ENCODE measurements at places on chromosomes 13 and 19.

GRCh38 chr13:26693749-26694463, 66.7 kb downstream of the GPR12 start:
- DNase-seq, result no peak

DNA sequence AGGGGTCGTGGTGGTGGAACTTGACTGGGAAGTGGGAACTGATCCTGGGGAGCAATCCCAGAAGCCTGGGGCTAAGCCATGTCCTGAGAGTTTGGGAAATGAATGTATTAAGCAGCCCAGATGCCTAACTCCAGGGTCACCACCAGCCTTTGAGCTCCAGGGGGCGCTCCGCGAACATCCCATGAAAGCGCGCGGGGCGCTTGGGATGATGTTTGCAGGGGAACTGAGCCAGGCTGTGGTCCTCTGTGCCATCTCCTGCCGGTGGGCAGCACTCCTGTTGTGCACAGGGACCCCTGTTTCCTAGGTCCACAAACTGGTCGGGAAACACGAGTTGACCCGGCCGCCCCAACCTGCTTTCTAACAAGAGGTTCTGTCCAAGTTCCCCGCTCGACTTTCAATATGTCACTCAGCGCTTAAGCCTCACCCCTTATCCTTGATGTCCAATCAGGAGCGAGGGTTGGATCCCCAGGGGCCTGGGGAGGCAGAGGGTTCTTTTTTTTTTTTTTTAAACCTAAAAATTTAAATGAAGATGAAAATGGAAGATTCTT, 14.4 kb downstream of the LEUTX start:
- peak; percentile 70 for DNase-seq

- no peak for DNase-seq
Observed at GRCh38 chr19:45884682-45885555, 1.0 kb downstream of the IRF2BP1 start.

DNA sequence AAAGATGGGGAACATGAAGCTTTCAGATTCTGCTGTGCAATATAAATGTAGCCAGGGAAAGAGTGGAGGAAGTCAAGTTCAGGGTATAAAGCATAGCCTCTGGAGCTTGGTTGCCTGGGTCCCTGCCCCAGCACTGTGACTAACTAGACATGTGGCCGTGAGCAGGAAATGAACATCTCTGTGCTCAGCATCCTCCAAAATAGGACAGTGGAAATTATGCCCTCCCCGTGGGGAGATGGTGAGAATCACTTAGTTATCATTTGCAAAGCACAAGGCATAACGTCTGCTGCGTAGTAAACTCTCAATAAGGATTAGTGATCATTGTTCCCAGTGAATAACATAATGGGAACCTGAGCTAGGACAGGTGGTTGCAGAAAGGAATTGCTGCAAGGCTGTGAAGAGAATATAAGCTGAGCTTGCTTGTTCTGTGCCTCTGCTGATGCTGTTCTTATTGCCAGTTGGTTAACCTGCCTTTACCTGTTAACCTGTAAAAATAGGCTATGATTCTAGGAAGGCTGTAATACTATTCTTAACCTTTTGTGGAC, 441.0 kb downstream of the COG6 start:
- DNase-seq, result peak; percentile 31

DNA sequence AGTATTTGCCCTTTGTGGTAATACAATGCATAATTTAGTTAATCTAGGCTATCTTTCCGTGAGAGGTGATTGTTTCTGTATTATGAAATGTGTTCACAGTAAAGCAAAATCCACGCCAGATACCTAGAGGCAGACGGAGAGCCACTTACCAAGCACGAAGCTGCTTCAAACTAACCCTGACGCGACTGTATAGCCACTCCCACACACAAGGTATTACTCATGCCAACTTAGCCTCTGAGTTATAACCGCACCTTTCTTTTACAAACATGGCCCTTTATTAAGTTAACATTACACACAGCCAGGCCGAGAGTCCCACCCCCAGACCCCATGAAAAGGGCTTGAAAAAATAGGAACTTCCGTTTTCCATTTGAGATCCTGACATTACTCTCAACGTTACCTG, 185.7 kb downstream of the ABCC4 start:
- DNase-seq, result no peak

DNA sequence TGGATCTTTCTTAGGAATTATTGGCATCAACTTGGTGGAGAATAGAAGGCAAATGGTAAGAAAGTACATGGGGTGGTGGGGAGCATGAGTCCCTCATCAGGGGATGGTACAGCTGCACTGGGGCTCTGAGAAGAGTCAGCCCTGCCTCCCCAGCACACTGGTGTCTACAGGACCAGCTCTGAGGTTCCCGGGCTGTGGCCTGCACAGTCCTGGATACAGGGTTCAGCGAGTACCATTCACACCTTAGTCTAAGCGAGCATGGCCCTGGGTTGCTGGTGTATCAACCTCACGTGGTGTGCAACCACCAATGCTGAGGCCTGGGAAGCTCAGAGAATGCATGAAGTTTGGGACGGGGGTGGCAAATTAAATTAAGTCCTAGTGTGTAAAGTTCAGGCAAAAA, 10.1 kb downstream of the TMEM255B start:
- DNase-seq, result no peak

DNA sequence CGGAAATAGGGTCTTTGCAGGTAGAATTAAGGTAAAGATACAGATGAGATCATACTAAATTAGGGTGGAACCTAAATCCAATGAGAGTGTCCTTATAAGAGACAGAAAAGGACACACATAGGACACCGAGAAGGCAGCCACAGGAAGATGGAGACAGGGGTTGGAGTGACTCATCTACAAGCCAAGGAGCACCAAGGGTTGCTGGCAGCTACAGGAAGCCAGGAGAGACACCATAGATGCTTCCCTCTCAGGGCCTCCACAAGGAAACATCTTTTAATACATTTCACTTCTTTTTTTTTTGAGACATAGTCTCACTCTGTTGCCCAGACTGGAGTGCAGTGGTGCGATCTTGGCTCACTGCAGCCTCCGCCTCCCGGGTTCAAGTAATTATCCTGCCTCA, 10.1 kb downstream of the TMEM143 start:
- no peak for DNase-seq

DNA sequence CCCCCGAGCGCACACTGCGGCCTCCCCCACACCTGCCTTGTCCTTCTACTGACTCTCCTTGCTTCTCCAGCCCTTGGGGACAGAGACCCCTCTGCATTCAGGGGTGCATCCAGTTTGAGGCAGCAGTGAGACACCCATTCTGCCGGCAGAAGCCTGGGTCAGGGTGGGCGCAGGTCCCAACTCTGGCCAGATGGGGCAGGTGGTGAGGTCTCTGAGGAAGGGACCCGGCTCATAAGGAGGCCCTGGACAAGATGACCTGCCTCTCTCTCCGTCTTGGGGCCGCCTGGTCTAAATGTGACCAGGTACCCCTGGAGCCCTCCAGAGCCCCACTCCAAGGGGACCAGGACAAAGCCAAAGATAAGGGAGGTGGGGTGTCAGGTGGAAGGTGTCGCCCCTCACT, 6.1 kb downstream of the CHERP start:
- no peak for DNase-seq

All from activated CD4-positive, alpha-beta T cell treated with anti-CD3 and anti-CD28 coated beads, Interleukin-2, Interleukin-4, amounts not matched to agents 100 ng/mL and 50 ng/mL, durations not matched to agents 16 hours and 8 hours (primary cell).